GF-D8 (cell line): ENCODE measurements at places on chromosomes 1 and 21.

- DNase-seq, result peak; percentile 37
Measured at GRCh38 chr1:244047621-244048255, 3.3 kb upstream of the ZBTB18 start.

DNA sequence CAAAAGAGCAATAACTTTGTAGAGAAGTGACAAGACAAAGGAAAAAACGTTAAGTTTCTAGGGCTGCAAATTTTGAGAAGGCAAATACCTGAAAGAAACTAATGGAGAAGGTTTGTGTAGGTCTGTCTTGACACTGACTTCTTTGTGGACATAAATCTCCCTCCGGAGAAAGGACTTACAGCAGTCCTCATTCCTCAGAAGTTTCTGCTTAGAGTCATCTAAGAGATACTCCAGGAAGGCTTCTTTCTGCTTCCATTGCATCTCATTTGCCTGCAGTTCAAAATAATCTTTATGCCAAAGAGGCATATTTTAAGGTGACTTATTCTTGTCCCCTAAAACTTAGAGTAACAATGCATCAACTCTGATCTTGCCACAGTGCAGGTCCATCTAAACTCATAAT, 4.4 kb upstream of the C4BPB start:
- no peak for DNase-seq

DNA sequence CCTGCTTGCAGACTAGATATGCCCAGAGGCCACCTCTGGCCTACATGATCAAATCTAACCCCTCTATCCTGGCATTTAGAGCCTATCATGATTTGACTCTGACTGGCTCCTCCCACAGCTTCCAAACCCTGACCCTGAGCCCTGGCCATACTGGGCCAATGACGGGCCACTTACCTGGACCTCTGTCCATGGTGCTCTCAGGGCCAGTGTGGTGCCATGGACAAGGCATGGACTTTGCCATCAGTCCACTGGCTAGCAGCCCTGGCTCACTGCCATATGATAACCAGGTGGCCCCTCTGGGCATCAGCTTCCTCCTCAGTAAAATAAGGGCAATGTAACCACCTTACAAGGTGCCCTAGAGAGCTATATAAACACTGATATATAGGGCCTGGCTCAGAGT, 713.4 kb downstream of the PTPRU start:
- no peak for DNase-seq

- DNase-seq, result no peak
Measured at GRCh38 chr21:32336711-32337110, 38.1 kb downstream of the MRAP start.
